Hematopoietic multipotent progenitor cell treated with erythropoietin and hydrocortisone succinate and interleukin-3 and kit ligand, for 6 days (in vitro differentiated cells): ENCODE measurements at places on chromosomes 3 and 15.

GRCh38 chr3:122948408-122948807, 79.2 kb downstream of the SEMA5B start:
- DNase-seq = no peak

DNA sequence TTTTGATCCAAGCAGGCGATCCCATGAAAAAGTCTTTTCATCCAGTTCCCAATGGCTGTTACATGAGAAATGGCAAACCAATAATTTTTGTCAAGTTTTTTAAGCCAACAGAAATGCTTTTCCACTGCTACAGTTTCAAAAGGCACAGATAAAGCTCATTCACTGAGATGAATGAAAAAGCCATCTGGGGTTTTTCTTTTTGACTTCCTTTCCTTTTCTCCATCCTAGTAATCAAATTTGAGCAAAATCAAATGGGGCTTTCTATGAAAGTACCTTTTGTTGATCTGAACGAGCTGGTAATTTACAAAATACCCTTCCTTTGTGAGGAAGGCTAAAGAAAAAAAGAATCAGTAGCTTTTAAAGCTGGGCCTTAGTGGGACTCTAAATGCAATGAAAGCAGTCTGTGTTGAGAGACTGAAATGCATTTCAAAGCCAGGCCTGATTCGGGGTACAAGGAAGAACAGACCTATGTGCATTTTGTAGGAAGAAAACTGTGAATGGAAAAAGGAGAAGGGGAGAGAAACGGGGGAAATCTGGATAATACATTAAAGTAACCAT, 185.2 kb upstream of the DNAJC19 start:
- no peak for DNase-seq

DNA sequence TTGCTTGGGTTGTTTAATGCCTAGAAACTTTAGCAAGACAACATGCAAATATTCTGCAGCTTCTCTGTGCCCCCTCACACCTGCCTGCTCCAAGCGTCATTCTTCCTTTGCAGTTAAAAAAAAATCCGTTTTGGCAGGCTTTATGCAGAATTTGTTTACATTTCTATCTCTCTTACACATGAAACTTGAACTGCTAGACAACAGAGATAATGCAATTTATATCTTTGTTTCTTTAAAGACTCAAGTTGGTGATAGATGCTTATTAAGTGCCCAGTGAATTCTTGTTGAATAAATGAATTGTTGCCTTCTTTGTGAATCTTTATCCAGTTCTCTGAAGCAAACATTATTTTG, 53.2 kb downstream of the CHST2 start:
- DNase-seq = no peak

GRCh38 chr3:127865941-127866340, 43.6 kb upstream of the MGLL start:
- DNase-seq = peak; percentile 28

DNA sequence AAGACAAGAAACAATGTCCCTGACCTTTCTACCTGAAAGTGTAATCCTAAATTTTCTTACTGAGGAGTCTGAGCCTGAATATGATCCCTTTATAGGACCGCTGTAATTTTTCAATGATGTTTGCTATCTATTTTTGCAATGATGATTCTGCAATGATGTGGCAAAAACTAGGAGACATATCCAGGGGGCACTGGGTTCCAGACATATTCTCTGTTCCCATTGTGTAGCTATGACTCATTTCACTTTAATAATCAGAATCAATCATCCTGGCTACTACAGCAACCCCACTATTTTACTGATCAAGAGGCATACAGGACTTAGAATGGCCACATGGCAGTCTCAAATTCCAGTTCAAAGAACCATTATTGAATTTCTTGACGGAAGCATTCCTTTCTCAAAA, 85.9 kb downstream of the AQR start:
- DNase-seq = no peak

- DNase-seq = no peak
Measured at GRCh38 chr3:144018776-144019175, 47.2 kb downstream of the DIPK2A start.

GRCh38 chr3:39915027-39915426, 105.6 kb downstream of the MYRIP start:
- DNase-seq = no peak

GRCh38 chr15:83158393-83158792, 49.2 kb downstream of the HDGFL3 start:
- DNase-seq = no peak
